SK-N-DZ (cell line): ENCODE measurements at places on chromosomes 3 and 15.

DNA sequence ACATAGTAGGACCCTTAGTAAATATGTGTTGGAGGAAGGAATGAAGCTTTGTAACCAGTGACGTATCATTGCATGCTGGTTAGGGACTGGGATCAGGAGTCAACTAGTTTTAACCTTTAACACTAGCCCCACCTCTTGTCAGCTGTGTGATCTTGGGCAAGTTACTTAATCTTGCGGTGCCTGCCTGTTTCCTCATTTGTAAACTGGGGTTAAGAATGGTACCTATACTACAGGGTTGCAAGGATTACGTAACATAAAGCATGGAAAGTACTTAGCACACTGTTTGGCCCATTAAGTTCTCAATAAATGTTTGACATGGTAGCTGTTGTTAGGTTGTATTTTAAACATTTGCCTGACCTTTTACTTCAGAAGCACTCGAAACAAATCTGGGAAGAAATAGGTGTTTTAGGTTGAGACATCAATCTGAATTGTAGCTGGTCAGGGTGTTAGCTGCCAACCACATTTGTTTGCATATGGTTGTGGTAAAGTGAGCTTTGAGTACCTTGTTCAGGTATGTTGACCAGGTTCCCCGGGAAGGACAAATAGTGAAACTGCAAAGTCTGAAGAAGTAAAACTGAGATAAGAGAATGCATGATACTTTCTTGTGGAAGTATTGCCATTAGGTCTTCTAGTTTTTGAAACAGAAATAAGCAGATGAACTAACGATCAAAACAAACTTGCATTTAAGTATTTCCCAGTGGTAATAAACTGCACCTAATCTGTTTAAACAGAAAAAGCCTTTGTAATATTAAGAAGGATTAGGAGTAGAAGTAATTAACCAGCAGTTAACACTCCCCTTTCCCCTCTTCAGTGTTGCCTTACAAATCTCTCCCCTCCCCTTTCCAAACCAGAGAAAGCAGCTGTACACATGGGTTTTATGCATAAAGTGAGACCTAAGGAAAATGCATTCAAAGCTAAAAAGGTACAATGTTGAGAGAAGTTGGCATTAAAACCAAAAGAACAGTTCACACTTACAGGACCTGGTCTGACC lies 25.8 kb upstream of the SCAANT1 start:
- DNase-seq, result no peak

DNA sequence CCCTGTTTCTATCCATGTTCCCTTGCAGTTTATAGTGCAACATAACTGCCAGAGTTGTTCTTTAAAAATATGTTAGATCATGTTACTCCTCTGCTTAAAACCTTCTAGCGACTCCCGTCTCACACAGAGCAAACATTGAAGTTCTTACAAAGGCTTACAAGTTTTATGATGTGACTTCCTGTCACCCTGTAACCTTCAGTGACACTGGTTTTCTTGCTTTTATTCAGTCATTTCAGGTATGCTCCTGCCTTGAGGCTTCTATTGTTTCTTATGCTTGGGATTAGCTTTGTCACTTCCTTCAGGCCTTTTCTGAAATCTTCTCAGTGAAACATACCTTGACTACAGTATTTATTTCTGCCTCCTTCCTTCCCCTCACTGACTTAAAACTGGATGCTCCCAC lies 252.1 kb downstream of the DOCK3 start:
- no peak for DNase-seq

- no peak for DNase-seq
These were observed 523.1 kb upstream of the TGFBR2 start for GRCh38 chr3:30083315-30083714.

GRCh38 chr15:85832394-85832793 lies 37.7 kb upstream of the KLHL25 start:
- DNase-seq, result no peak

DNA sequence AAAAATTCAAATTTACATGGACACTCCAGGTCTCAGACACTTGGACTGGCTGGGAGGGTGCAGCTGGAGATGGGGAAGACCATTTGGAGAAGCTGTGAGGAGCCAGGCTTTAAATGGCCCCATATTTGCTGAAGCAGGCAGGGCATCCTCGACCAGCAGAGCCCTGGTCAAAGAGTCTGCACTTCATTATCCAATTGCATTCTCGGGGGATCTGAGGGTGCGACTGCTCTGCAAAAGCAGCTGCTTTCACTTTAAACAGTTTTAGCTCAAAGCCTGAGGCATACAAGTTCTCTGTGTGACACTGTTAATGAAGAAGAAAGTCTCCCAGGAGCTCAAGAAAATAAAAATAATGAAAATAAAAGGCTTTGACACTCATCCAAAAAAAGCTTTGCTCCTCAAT lies 98.0 kb upstream of the SLC25A36 start:
- DNase-seq, result no peak
